ENCODE measurements at places on chromosomes 16 and 17.

DNA sequence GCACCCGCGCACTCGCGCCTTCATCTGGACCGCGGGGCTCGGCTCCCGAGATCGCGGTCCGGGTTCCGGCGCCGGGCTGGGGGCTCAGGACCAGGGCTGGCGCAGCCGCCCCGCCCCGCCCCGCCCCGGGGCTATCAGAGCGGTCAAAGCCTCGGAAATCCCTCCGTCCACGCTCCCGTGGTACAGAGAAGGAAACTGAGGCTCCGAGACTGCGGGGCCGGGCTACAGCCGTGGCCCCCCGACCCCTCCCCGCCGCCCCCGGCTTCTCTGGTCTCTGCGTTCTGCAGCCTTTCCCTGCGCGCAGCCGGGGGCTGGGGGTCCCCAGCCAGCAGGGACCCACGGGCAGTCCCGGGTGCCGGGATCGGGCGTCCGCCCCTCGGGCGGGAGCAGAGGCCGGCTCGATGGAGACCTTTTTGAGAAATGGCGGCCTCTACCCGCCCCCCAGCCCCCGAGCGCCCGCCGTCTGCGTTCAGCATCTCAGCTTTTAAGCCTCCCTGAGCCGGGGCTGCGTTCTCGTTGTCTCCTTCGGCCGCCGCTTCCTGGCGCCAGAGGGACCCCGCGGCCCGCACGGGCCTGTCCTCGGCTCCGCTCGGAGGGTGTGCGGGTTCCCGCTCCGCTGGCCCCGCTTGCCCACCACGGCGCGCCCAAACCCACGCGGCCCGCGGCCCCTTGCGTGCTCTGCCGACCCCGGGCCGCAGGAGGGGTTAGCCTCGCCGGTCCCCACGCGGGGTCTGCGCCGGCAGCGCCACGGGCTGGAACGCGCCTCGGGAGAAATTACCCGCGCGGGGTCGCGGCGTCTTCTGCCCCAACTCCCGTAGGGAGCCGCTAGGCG lies 1.5 kb upstream of the NPTX1 start:
- no peak for DNase-seq

DNA sequence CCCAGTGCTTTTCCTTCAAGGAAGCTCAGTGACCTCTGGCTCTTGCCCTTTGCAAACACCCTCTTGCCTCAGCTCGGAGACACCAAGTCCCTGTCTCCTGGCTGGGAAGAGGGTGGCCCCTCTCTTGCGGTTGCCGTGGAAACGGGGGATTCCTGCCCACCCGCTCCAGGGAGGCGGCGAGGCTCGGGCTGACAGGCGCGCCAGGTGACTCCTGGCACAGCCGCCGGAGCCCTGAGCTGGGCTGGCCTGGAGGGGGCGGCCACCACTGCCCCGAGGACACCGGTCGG lies 71.4 kb downstream of the ABR start:
- DNase-seq: no peak

- DNase-seq: no peak
Measured at GRCh38 chr17:50152736-50153135, 2.3 kb upstream of the PPP1R9B start.

GRCh38 chr17:9116861-9117568 lies 95.7 kb downstream of the NTN1 start:
- DNase-seq: no peak

DNA sequence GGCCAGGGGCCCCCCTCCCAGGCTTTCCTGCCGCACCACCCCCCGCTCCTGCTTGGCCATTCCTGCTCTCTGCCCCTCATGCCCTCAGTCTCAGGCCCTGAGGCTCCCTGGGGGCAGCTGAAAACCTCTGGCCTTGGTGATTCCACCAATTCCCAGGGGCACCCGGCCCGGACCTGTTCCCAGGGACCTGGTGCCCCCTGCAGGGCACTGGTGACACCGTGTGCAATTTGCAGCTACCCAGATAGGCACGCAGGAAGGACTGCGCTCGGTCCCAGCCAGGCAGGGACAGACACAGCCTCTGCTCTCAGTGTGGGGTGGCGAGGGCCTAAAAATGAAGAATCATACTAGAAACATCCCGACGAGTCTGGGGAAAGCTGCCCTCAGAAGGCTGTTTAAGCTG lies 13.4 kb downstream of the WFDC1 start:
- no peak for DNase-seq

- DNase-seq: no peak
Measured at GRCh38 chr16:30688701-30689100, 10.3 kb upstream of the SRCAP start.

- DNase-seq: no peak
Measured at GRCh38 chr17:48558057-48558830, 13.3 kb upstream of the HOXB2 start.

- no peak for DNase-seq
Measured at GRCh38 chr16:13348416-13348815, 447.0 kb downstream of the SHISA9 start.

GRCh38 chr16:27751676-27752075 lies 201.7 kb downstream of the KATNIP start:
- DNase-seq: no peak

DNA sequence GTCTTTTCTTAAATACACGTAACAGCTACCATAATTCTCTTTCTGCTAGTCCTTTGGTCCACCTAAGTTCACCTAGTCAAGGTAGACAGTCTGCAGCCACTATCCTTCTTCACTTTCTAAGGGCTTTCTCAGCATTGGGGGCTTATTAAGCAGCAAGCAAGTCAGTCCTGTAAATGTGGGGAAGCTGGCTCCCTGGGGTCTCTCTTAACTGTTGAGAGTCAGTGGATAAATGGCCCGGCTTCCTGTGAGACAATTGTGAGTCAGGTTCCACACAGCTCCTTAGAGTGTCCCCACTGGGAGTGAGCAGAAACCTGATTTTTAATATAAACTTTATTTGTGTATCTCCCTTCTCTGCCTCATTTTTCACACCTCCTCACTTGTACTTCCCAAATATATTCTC lies 132.1 kb downstream of the CDH13 start:
- no peak for DNase-seq

- no peak for DNase-seq
Measured at GRCh38 chr16:56583351-56584168, 5.8 kb upstream of the MT3 start.

- DNase-seq: no peak
Measured at GRCh38 chr16:29664091-29664921, 1.3 kb downstream of the SPN start.

GRCh38 chr16:21060027-21060510 lies 90.6 kb downstream of the DNAH3 start:
- no peak for DNase-seq

- DNase-seq: no peak
Measured at GRCh38 chr17:39782980-39783379, 45.2 kb downstream of the GRB7 start.

- DNase-seq: no peak
Measured at GRCh38 chr16:66360624-66361324, 5.7 kb upstream of the CDH5 start.

DNA sequence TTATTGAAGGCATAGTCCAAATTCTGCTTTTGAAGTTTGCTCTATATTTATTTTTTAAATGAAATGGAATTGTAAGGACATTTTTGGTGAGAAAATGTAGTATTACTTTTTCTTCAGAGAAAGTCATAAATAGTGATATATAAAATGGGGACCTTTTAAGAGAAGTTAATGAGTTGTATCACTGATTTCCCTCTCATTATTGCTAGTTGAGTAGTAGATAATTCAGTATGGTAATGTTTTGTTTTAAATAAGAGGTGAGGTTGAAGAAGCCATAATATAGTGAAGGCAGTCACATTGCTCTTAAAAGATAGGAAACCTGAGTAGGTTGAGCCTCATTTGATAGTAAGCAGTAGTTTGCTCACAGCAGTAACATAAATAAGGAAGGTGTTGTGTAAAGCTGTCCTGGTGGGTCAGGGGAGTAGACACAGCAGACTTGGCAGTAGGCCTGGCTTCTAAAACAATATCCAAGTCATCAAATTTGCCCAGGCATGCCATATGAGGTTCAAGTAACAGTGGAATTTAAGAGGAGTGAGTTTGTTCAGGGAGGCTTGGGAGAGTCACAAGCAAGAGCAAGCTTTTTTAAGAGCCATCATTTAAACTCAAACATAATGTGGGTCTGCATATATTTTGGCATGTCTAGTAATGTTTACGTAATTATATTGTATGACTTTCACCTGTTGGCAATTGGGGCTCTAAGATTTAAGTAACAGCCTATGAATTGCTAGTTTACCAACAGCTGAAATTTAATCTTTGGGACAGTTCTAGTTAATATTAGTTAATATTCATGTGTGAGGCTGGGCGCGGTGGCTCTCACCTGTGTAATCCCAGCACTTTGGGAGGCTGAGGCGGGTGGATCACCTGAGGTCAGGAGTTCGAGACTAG lies 6.5 kb downstream of the NFATC3 start:
- DNase-seq: no peak
